Fibroblast of lung (primary cell): ENCODE measurements at places on chromosomes 5 and 9. TPM values are rescaled to one million over a fixed set of nuclear protein-coding genes. Genes with fewer than 3 reads are reported as not detected.

FCN1 gene
- total RNA-seq: not detected in 2 replicates

CKMT2 gene
- 8.0 and 19.3 TPM in 2 replicates for total RNA-seq

STPG3 gene
- not detected in 2 replicates for total RNA-seq

DAPK1 gene
- 15.5 and 18.5 TPM in 2 replicates for total RNA-seq

DNA sequence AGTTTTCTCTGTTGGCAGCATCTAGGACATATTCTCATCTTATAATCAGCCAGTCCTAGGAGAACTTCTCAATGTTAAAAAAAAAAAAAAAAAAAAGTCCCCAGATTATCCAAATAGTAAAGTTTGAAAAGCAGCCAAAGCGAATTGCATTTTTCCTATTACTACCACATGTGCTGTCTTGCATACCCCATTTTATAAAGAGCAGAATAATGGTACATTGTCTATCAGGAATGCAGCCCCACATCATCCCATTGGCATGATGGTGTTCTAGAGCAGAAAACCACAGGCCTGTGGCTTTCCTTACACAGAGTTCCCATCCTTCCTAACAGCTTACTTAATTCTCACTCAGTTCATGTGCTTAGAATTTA lies 381.6 kb downstream of the TMEM38B start:
- DNase-seq: peak; percentile 84

GRCh38 chr5:78747055-78747454 lies 98.5 kb upstream of the LHFPL2 start:
- no peak for DNase-seq

DNA sequence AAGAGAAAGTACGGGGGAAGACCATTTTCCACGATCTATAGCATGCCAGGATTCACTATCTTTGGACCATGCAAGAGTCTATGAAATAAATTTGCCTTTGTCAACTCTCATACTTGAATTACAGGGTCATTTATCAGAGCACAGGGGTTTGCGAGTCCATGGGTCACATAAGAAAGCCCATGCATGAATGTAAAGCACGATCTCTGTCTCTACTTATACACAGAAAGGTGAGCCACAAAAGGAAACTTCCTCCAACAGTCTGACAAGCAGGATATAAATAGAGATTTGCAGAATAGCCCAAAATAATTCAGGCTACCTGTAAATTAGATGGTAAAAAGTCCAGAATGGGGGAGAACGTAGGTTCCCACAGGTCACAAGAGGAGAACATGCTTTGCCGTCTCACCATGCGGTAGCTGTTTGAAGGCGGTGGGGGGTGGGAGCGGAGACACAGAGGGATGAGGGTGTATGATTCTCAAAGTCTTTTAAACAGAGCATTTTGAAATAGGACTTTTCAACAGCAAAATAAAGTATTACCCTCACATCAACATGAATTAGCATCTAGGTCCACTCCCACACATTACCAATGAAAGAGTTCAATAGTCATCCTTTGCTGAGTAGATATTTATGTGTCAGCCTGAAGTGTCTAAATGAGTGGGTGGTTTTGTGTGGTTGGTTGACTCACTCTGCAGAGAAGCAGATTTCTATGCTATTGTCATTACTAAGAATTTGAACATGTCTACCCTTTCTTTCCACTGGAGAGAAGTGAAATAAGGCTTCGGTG lies 279.7 kb downstream of the EBF1 start:
- peak; percentile 92 for DNase-seq

- no peak for DNase-seq
These were observed 420.8 kb upstream of the EDIL3 start for GRCh38 chr5:84805473-84805872.

- DNase-seq: no peak
These were observed 9.4 kb upstream of the NACC2 start for GRCh38 chr9:136104488-136104800.

- peak; percentile 28 for DNase-seq
These were observed 98.4 kb downstream of the FGF1 start for GRCh38 chr5:142587354-142587965.

- peak; percentile 72 for DNase-seq
These were observed 4.9 kb downstream of the MED27 start for GRCh38 chr9:132074736-132075135.
